ENCODE measurements at places on chromosomes 7 and 10.

GRCh38 chr7:30926313-30926712 is 14.7 kb downstream of the AQP1 start:
- DNase-seq, result no peak

DNA sequence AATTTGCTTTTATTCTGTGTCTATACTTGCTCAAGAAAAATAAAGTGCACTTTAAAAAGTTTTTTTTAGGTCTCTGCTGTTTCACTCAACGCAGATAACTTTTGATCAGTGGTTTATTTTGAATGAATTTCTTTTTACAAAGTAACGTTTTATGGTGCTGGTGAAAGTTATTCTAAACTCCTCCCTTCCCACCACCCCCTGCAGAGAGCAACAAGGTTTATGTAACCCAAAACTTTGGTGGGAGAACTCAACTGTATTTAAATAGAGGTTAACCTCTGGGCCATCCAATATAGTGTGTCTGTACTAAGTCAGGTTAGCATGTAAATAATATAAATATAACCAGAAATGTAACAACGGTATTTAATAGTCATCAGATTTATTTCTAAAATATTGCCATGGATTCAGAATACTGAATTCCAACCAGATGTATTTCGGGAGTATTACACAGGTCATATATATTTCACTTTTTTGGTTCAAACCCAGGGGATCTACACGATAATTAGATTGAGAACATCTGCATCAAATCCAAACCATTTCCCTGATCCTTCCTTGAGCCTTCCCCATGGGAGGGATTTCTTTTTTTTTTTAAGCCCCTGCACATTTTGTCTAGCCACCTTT is 3.9 kb upstream of the CUX1 start:
- DNase-seq, result no peak

- DNase-seq, result no peak
Measured at GRCh38 chr7:36448781-36449379, 59.2 kb downstream of the ANLN start.

- no peak for DNase-seq
Measured at GRCh38 chr7:127317447-127317961, 64.8 kb upstream of the GRM8 start.

- DNase-seq, result no peak
Measured at GRCh38 chr10:34956756-34957155, 133.4 kb downstream of the CUL2 start.

- no peak for DNase-seq
Measured at GRCh38 chr7:107014387-107015023, 30.0 kb upstream of the PRKAR2B start.

- DNase-seq, result no peak
Measured at GRCh38 chr10:45432700-45433472, 58.9 kb downstream of the ALOX5 start.
